Activated CD4-positive, alpha-beta T cell treated with anti-CD3 and anti-CD28 coated beads, Interleukin-2, amount 50 U/mL, for 16 hours (primary cell): ENCODE measurements at places on chromosomes 3 and 15.

DNA sequence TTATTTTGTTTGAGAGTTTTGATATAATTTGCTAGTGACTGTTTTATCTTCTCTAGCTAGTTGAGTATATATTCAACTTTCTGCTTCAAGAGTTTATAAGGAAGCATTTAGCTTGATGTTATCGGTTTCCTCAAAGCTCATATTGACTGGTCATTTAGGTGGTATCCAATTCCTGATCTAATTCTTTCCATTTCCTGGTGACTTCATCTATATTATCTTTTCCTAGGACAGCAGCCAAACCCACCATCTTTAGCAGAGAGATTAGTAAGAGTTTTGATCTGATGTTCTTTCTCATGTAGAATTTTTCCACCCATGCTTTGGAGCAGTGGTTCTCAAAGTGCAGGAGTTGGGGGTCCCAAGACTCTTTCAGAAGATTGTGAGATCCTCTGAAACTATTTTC lies 148.6 kb upstream of the STT3B start:
- DNase-seq, result no peak

GRCh38 chr3:167936019-167936418 lies 159.7 kb downstream of the GOLIM4 start:
- DNase-seq, result no peak

GRCh38 chr3:9036404-9037131 lies 73.3 kb upstream of the RAD18 start:
- DNase-seq, result no peak

DNA sequence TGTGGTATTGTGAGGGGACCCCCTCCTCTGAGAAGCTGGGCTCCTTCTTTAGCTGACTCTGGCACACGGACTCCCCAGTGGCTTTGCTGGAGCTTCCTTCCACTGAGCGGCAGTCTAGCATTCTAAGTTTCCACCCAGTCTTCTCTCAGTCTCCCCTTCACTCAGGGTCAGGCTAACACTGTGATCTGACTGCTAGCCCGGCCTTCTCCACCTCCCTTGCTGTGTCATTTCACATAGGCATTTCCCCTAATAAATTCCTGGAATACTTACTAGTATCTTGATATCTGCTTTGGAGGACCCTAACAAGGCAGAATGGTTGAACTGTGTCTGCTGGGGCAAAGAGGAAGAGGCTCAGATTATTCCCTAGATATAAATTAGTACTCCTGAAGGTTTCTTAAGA lies 106.2 kb upstream of the THBS1 start:
- no peak for DNase-seq

DNA sequence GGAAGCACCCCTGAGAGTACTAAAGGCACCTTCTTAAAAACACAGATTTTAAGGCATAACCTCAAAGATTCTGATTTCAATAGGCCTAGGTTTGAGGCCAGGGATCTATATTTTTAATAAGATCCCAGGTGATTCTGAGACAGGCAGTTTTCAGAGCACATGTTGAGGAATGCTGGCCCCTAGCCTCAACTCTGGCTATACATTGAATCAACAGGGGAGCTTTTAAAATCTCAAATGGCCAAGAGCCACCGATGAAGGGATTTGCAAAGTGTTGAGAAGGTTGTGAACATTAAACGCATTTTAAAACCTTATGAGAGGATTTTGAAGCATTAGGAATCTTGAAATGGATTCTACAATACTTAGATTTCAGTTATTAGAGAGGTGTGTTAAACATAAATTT lies 268.8 kb upstream of the ARHGEF26 start:
- DNase-seq, result no peak

GRCh38 chr3:86225461-86225860 lies 765.5 kb downstream of the VGLL3 start:
- DNase-seq, result no peak

DNA sequence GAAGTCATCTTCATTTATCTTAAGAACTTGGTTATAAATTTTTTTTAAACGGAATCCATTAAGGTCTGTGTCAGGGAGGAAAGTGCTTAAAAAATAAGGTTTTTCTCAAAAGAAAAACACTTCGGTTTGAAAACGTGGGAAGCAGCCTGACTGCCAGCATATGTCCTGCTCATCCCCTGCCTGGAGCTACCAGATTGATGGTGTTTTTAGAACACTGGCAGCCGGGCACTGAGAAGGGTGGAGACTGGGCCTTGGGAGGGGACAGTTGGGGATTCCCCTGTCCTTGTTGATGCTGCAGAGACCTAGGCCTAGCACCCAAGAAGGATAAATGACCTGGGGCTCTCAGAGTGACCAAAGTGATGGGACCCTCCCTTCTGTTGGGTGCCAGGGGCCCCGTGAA lies 296.9 kb downstream of the EPHB1 start:
- DNase-seq, result no peak

DNA sequence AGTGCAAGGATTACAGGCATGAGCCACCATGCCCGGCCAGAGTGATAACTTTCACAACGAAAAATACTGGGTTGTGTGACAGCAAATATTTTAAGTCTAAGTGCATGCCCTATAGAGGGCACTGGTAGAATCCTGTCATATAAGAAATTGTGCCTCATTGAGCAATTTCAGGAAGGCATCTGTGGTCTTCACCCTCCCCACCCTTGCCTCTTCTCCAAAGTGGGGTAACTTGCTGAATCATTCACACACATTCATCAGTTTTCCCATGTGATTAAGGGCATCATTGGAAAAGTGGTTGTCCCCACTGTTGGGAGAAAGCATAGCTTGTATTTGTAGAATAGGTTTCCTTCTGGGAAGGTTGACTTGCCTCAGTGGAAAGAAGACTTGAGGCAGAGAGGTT lies 9.2 kb downstream of the MITF start:
- DNase-seq, result no peak

GRCh38 chr3:119408243-119408950 lies 55.0 kb downstream of the TMEM39A start:
- DNase-seq, result no peak

- no peak for DNase-seq
These were observed 33.1 kb downstream of the HCLS1 start for GRCh38 chr3:121627622-121628021.

DNA sequence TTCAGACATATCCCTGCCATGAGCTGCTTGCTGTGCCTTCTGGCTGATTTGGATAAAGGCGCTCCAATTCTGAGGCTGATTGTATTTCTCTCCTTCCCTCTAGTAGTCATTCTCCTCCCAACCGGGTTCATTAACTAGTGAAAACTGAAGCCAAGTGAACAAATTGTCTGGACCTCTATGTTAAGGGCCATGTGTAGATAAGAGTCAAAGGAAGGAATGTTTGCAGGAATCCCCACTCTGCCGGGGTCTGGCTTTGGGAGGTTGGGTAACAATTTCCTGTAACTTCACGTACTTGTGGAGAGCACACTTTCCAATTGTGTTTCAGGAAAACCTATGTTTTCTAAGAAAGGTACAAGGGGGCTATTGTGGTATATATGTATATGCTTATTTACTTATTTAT lies 38.2 kb upstream of the SUCLG2 start:
- DNase-seq, result no peak

DNA sequence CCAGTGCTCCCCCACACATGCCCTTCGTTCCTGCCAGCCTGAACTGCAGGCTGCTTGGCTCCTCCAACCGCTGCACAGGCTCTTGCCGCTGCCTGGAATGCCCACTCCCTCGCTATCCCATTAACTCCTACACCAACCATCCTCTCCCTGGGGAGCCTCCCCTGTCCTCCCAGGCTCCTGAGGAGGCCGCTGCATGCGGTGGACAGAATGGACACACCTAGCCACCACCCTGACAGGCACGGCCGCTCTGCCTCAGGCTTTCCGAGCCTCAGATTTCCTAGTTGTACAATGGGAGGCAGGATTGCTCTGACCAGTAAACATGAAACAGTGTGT lies 2.3 kb downstream of the PLXNB1 start:
- no peak for DNase-seq

- peak; percentile 62 for DNase-seq
These were observed 155.4 kb upstream of the GOLGA6L4 start for GRCh38 chr15:84079885-84080777.

GRCh38 chr15:65956307-65956706 lies 87.0 kb downstream of the RAB11A start:
- no peak for DNase-seq

- peak; percentile 77 for DNase-seq
These were observed 59.3 kb downstream of the NR1D2 start for GRCh38 chr3:24004171-24004938.

DNA sequence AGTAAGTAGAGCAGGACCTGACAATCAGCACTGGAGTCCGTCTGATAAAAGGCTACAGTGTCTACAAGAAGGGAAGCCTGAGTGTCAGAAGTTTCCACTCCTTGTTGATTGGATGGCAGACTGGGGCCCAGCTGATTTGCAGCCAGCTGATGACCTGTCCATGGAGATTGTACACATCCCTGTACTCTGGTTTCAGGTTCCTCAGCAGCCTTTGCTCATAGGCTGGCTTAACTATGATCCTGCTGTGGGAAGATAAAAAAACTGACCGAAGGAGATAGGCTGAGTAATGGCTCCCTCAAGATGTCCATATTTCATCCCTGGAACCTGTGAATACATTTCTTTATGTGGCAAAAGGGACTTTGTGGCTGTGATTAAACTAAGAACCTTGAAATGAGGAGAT lies 11.7 kb upstream of the LACTB start:
- DNase-seq, result no peak

DNA sequence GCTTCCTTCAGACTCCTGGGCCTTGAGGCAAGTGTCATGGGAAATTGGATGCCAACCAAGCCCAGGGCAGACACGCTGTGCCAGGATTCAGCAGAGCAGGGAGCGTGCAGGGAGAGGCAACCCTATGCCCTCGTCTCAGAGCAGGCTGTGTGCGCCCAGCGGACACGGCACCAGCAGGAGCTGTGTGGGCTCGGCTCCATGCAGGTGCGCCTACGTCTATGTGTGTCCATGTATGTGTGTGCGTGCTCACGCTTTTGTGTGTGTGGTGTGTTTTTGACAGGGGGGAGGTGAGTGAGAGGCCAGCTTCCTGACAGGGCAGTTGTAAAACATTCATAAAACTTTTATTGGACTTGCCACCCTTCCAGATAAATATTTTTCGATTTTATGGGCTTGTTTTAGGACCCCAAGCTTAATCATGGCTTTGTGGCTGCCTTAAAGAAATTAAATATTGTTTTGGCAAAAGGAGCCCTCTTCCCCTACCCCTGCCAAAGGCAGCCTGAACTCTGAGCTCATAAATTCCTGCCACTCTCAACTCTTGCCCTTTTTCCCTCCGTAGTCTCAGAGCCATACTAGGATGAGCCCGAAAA lies 84.4 kb downstream of the DNAJB8 start:
- DNase-seq, result no peak

GRCh38 chr3:120473389-120473788 lies 22.6 kb upstream of the FSTL1 start:
- no peak for DNase-seq

- DNase-seq, result no peak
These were observed 515.9 kb downstream of the RBMS3 start for GRCh38 chr3:29796808-29797207.

DNA sequence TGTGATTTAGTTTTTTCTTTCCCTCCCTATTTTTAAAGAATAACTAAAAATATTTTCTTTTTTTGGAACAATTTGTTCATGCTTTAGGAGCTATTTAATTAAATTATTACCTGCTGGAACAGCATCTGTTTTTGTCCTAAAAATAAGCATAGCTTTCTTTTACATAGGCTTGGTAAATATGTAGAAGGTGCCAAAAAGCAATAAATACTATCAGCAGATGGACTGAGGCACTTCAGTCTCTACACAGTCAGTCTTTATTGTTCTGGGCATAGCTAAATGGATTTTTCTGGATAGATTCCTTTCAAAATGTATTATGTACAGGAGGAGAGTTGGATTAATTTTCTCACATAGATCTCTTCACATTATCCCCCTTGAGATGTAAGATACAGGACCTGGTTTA lies 223.5 kb downstream of the NAALADL2 start:
- DNase-seq, result no peak

DNA sequence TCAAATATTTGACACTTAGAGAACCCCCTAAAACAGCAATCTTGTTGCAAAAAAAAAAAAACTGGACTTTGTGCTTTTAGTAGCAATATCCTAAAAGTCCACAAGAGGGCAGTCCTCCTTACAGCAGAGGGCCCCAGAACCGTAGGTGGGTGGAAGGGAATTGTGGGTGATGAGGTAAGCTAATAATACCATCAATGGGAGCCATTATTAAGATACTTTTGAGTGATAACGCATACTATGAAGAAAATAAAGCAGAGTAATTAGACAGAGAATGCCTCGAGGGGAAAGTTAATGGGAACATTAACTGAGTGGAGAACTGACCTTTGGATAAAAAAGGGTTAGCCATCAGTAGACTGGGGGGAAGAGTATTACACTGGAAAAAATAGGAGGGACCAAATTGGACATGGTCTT lies 229.9 kb downstream of the THRB start:
- peak; percentile 35 for DNase-seq

GRCh38 chr3:20490996-20491395 lies 305.0 kb upstream of the SGO1 start:
- DNase-seq, result no peak

GRCh38 chr3:71305231-71306206 lies 278.0 kb downstream of the FOXP1 start:
- DNase-seq, result no peak

DNA sequence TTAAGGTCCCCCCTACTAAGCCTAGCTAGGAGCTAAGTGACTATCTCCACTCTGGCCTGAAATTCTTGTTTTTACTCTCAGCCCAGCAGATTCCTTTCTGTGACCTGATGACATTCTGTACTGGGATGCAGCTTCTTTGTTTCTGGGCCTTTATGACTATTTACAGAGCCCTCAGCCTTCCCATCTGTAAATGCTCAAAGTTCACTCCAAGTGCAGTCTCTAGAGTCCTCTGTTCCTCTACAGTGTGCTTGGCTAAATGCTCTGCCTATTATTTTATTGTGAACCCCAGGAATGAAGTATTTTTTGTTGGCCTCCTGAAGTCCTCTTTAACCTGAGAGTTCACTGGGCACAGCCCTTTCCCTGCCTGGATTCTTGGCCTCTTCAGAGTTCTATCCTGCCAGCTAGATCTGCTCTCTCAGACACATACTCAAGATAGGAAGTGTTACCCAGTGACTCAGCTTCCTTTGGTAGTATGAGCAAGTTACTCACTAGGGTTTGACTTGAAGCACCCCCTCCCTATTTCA lies 278.1 kb upstream of the P2RY1 start:
- peak; percentile 24 for DNase-seq

DNA sequence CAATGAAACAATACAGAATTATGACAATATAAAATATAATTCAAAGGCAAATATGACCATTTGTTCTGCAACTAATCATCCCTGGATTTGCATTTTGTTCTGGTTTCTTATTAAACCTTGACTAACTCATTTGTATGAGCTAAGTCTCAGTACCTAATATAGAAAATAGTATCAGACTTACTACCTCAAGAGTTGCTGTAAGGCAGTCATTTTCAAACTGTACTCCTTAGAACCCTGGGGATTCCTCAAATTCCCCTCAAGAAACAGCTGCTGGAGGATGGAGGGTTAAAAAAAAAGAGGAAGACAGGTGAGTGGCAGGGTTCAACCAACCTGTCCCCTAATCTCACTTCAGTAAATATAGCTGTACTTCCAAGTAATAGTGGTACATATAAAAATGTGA lies 11.1 kb downstream of the ZBTB11 start:
- DNase-seq, result no peak

GRCh38 chr3:163391407-163392181 lies 1686.7 kb downstream of the SI start:
- DNase-seq, result no peak

- DNase-seq, result no peak
These were observed 1.9 kb upstream of the IGDCC4 start for GRCh38 chr15:65424683-65425082.

- DNase-seq, result no peak
These were observed 12.2 kb upstream of the CHSY1 start for GRCh38 chr15:101264011-101264410.
